ENCODE measurements at places on chromosomes 3 and 15.

DNA sequence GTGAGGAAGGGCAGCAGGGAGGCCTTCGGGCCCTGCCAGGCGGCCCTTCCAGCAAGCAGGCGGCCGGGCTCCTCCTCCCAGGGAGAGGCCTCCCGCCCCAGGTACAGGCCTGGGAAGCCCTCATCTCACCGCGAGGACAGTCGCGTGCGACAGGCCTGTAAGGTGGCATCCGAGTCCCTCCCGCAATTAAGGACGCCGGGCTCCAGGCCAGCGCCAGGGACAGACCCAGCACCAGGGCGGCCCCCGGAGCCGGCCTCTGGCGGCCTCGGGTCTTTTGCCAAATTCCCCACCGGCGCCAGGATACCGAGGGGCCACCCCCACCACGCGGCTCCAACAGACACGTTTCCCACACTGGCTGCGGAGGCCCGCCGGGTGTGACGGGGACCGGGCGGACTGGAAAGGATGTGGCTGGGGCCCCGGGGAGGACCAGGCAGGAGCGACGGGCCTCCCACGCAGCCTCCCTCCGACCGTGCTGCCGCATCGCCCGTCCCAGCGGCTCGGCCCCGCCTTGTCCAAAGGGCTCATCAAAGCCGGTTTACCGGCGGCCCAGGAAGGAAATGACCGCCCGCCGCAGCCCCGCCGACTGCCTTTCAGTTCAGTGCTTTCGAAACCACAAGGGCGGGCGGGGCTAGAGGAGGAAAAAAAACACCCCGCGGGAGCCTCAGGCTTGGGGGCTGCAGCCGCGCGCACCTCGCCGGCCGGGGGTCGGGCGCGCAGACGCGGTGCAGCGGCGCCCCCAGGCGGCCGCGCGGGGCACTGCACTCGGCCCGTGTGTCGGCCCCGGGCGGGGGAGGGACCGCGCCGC is 11.3 kb downstream of the XXYLT1 start:
- DNase-seq = peak; percentile 82

- no peak for DNase-seq
Measured at GRCh38 chr3:51670053-51670822, 814 bp upstream of the TEX264 start.

DNA sequence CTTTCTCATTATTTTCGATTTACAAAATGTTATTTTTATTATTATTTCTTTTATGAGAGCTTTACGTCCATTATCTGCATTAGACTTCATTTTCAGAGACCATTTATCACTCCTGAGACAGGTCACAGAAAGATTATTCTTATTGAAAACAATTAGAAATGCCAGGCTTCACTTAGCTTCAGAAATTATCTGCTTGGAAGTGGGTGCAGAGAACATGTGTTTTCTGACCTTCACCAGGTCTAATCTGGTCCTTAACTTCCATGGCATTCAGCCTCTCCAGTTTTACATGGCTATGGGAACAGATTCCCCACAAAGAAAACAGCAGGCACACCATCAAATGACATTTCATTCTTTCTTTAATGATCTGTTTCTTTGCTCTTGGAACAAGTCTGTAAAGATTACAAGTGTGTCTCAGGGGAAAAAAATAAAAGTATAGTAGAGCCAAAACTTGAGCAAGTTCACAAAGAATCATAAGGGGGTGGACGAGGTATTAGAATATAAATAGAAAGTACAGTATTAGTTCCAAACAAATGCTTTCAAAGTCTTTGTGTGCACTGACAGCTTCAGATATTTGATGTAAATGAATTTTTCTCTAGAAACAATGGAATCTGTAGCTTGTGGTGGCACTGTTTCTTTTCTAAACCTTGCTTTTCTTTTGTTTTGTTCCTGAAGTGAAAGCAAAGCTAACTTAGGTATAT is 294.2 kb upstream of the MEIS2 start:
- no peak for DNase-seq

- DNase-seq = no peak
Measured at GRCh38 chr3:100289339-100289738, 28.5 kb downstream of the TBC1D23 start.

DNA sequence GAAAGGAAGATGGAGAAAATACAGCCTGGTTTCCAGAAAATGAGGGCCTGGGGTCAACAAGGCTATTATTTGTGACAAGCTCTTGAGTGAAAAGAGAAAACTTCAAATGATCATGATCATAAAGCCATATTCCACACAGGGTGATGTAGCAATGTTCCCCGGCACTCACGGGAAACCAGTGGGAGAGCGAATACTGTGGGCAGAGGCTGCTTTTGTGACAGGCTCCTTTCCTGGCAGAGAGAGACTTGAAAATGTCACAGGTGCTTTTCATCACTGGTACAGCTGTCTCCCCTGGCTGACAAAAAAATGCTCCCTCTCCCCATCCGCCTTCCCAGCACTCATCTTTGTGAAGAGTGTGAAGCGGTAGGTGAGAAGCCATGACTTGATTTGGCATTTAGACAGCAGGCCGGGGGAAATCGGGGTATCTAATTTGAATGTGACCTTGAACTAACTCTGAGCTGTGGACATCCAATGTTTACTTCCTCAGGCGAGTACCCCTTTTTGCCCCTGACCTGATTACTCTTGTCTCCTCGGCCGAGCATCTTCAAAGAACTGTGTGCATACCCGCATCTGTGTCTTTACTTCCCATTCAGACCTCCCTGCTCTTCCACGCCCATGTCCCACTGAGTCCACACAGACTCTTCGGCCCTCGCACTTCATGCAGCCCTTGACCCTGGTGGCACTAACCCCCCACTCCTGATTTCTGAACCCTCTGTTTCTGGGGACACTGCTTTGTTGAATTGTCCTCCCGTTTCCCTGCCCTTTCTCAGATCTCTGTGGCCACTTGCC is 23.2 kb downstream of the CA12 start:
- DNase-seq = no peak

GRCh38 chr3:178320456-178321351 is 215.5 kb upstream of the KCNMB2 start:
- no peak for DNase-seq

DNA sequence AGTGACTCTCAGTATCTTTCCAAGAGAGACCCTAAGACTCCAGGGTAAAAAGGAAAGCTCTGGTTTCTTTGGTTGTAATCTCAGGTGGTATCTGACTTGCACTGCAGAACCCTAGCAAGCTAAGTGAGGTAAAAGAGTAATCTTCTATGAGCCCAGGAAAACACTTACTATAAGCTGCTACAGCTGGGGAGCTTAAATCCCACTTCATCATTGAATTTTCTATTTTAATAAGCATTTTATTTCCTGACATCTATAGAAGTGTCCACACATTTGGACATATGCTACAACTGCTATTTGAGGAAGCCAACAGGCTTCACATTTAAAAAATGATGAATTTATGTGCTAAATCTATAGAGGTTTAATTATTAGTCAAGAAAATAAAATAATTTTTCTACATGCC is 73.1 kb upstream of the GUCA1C start:
- no peak for DNase-seq

DNA sequence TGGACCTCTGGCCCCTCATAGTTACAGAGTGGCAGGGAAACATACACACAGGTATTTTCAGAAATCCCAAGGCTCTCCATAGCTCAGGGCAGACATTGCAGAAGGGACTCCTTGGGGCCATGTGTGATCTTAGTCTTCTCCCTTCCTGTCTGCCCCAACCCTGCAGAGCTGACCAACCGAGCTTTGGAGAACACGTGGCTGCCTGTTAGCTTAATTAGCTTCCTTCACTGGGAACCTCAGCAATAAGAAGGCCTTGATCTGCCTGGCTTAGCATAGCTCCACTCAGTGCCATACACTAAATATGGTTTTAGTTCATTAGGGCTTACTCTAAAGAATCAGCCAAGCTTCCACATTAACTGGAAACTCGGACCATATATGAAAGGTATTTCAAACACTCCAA is 12.3 kb downstream of the LYZL4 start:
- DNase-seq = no peak

- DNase-seq = no peak
Measured at GRCh38 chr15:23787346-23788105, 100.4 kb upstream of the NDN start.

DNA sequence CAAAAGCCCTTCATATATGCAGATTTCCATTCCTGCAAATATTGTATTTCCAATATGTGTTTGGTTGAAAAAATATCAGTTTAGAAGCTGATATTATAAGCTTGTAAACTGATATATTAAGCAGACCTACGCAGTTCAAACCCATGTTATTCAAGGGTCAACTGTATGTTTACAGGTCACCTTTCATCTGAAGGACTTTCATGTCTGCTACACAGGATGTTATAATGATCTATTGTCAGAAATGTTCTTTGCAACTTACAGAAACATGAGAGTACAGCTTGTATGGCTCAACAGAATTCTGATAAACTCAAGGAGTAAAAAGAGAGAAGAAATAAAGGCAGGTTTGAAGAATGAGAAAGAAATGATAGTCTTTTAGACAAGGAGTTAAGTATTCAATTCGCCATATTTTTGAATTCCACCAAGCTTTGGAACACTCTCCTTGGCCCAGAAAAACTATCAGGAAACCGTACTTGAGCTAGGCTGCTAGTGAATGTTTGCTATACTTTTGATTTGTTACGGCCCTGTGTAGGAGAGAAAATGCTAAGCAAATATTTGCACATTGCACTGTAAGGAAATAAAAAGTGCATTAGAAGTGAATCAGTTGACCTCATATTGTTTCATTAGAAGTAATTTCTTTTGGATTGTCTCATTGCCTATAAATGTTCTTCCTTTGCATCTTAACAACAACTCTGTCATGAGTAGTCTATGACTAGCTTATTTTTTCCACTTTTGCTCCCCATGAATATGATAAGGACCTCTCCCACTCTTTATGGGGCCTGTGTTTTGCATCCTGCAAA is 81.2 kb downstream of the NEK11 start:
- DNase-seq = no peak

DNA sequence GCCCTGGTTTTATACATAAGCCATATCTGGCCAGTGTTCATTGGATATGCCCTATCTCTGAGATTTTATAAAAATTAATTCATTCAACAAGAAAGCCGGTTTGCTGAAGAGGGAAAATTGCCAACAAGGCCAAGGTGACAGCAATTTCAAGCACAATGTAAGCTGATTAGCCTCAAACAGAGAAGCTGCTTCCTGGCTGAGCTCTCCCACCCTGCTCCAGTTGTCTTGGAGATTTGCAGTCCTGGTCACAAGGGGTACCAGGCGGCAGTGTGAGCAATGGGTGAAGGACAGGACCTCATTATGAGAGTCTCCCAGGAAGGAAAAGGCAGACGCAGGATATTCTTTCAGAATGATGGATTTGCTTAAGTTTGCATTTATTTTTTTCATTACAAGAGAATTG is 5.4 kb upstream of the THSD4 start:
- no peak for DNase-seq

DNA sequence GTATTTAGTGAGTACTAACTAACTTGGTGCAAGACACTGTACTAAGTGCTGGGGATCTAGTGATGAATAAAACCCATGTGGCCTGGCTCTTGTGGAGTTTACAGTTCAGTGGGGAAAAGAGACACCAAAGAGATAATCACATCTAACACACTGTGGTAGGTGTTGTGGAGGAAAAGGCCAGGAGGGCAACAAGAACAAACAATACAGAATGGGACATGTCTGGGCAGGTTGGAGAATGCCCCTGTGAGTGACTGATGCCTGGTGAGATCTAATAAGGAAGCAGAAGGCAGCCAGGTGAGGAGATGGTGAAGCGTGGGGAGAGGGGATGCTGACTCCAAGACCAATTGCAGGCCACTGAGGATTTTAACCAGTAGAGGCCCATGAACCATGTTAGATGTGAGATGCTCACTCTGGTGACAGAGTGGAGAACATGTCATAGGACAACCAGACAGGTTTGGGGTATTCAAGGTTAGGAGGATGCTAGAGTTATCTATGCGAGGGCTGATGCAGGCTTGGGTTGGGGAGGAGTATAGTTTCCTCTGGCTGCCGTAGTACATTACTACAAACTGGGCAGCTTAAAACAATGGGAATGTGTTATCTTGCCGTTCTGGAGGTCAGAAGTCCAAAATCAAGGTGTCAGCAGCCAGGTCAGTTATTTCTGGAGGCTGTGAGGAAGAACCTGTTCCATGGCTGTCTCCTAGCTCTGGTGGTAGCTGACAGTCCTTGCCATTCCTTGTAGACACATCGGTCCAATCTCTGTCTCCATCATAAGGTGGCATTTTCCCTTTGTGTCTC is 81.4 kb downstream of the ARNT2 start:
- DNase-seq = no peak

- no peak for DNase-seq
Measured at GRCh38 chr3:54137311-54137710, 15.0 kb downstream of the CACNA2D3 start.

DNA sequence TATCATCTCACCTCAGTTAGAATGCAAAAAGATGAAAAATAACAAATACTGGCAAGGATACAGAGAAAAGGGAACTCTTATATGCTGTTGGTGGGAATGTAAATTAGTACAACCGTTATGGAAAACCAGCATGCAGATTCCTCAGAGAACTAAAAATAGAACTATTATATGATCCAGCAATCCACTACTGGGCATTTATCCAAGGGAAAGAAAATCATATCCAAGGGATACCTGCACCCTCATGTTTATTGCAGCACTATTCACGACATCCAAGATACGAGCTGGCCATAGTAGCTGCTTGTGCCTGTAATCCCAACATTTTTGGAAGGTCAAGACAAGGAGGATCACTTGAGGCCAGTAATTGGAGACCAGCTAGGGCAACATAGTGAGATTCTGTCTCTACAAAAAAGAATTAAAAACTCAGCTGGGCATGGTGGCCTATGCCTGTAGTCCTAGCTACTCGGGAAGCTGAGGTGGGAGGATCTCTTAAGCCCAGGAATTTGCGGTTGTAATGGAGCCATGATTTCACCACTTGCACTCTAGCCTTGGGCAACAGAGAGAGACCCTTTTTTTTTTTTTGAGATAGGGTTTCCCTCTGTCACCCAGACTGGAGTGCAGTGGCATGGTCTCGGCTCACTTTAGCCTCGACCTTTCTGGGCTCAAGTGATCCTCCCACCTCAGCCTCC is 26.6 kb downstream of the USP50 start:
- no peak for DNase-seq

DNA sequence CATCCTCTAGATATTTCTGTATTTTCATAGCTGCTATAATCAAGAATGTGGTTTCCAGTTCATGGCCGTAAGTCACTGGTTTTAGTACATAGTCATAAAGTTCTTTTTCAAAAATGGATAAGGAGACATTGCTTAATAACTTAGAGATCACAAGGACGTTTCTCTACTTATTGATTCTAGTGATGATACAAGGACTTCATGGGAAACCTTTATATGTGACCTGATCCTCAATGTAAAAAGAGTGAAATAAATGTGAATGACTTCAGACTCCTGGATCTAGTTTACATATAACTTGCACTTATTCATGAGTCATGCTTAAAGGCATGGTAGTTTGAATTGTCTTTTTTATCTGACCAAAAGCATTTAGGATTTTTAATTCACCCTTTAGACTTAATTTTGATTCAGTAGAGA is 35.2 kb downstream of the TSC22D2 start:
- no peak for DNase-seq

- peak; percentile 57 for DNase-seq
Measured at GRCh38 chr3:52144034-52144795, 10.0 kb downstream of the POC1A start.

- no peak for DNase-seq
Measured at GRCh38 chr3:34090876-34091275, 292.4 kb downstream of the PDCD6IP start.

Data from GM12864 (cell line).